ENCODE measurements at places on chromosomes 2 and 18.
A peak's percentile ranks its signal among the peaks of the same experiment; 100 is the strongest.

DNA sequence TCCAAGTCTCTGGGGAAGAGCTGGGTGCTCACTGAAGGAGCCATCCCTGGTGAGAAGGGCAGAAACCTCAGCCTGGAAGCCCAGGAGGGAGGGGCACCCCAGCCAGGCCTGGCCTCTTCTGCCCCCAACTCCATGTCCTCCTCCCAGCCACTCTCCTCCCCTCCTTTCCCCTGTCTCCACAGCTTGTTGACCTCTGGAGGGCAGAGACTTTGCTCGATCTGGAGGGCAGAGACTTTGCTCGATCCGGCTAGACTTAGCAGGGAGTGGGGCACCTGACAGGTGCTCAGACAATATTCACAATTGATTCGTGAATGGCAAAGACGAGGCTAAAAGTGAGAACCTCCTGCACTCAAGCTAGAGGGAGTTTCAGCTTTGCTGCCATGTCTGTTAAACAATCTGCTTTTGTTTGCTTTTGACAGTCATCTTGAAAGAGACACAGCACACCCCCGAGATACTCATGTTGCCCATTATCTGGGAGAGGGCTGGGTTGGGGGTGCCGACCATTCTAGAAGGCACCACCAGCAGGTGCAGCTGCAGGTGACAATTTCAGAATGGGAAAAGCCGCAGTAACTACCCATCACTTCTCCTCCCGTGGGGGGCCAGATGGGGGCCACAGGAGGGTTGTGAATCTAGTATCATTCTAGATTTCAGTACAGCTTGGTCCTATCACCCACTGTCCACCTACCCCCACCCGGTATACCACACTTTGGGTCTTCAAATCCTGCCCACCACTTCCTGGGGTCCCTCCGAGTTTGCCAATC is 54.8 kb downstream of the DNMT3A start:
- no peak for DNase-seq

- DNase-seq, result peak; percentile 55
These were observed 53.5 kb upstream of the ASAP2 start for GRCh38 chr2:9152975-9153642.

DNA sequence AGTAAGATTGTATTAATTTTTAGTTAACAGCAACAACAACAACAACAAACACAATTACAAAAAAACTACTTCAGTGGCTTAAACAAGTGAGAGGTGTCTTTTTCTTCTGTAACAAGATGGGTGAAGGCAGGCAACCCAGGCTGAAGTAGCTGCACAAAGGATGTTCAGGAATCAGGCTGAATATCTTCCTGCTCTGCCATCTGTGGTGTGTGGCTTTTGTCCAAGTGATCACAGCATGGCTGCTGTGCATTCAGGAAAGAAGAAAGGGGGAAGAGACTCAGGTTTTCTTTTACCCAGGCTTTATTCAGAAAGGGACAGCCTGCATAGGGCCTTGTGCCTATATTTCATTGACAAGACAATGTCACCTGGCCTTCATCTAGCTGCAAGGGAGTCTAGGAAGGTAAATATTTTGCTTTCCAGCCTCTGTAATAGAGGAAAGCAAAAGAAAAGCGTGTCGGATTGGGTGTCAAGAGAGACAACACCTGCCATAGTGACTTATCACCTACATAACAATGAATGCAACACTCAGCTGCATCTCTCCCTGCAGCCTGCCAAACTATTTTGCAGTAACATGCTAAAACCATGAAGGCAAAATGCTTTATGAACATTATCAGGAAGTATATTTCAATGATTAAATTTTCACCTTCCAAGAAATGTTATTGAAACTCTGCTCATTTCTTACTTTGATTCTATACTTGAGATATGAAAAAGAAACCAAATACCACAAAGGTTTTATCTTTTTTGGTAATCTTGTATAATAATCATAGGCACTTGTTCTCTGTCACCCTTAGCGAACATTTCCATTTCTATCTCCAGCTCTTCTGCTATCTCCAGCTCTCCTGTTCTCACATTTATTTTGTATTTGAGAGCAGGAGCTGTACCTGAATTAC is 14.6 kb downstream of the G6PC2 start:
- no peak for DNase-seq

GRCh38 chr2:115359550-115359949 is 917.1 kb downstream of the DPP10 start:
- no peak for DNase-seq

DNA sequence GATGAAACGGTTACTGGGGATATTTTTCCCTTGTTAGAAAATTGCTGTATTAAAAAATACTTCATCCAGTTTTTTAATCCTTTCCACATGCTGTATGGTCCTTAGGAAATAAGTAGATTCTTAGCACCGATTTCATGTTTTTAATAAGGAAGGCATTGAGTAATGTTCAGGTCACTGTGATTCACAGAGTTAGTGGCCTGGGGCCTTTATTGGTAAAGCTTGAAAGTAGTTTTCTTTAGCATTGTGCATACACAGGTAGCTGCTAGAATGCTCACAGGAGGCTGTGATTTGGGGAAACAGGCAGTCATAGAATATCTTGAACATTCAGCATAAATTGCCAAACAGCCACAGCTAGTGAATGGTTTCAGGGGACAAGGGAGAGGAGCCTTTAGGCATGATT is 79.8 kb downstream of the XRCC5 start:
- no peak for DNase-seq

DNA sequence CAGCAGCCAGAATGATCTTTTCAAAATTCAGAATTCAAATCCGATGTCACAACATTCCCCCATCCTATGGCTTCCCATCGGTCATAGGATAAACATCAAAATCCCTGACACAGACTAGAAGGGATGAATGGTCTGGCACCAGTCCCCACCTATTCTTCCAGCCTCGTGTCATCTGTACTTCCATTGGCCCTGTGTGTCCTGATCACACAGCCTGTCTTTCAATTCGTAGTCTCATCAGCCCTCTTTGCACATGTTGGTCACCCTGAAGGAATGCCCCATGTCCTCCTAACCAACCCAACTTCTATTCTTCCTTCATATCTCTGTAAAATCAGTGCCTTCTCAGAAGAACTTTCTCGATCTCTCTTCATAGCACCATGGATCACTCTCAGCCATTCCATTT is 157.2 kb downstream of the NEB start:
- no peak for DNase-seq

DNA sequence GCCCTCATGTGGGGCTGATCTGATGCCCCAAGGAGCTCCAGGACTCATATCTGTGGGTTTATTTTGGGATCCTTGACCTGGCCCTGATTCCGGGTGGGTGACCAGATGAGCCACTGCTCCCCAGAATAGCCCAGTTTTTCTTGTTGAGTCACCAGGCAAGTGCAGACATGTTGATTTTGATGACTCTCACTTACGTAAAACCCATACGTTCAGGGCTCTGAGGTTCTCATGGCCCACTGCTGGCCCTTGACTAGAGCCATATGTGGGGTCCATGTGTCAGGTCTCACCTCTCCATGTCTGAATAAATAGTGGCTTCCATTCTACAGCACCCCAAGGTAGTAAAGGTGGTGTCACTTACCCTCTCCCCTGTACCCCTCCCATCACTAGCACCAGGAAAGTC is 41.9 kb downstream of the CDC42EP3 start:
- no peak for DNase-seq

DNA sequence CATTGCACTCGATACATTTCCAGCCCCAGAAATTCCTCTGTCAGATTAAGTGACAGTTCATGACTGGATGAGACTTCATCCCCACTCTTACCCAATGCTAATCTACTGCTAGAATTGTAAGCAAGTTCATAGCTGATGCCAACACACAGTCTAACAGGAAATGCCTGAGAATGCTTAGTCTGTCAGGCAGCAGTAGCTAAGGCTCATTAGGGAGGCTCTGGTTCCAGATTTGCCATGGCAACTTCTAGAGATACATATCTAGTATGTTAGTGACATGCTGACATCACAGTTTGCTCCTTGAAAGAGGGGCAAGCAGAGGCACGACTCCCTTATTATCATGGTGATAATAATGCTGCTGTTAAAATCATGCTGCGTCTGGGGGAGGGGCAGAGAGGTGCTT is 198.4 kb downstream of the RBM43 start:
- no peak for DNase-seq

GRCh38 chr18:68847219-68847837 is 49.4 kb downstream of the CCDC102B start:
- DNase-seq, result no peak

- DNase-seq, result no peak
These were observed 58.8 kb upstream of the ANKRD44 start for GRCh38 chr2:197369228-197369932.
